ENCODE measurements at places on chromosomes 4 and X. TPM values are rescaled to one million over a fixed set of nuclear protein-coding genes. Genes with fewer than 3 reads are reported as not detected.

The FAM9C gene
- not detected for total RNA-seq

The BEND4 gene
- not detected for total RNA-seq

DNA sequence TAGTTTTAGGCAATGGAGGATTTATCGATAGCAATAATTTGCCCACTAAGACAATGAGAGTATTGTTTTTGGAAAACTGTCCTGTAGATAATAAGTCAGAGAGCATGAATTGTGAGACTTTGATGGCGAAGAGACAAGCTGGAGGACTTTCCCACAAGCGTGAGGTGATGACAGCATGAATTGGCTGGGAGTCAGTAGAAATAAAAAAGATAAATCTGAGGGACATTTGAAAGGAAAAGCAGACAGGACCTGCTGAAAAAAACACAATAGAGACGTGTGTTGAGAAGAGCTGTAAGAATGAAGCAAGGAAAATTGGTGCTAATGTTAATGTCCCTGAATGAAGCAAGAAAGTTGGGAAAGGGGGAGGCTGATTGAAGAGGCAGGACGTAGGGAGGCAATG lies 233.5 kb downstream of the DCTD start:
- DNase-seq = no peak

DNA sequence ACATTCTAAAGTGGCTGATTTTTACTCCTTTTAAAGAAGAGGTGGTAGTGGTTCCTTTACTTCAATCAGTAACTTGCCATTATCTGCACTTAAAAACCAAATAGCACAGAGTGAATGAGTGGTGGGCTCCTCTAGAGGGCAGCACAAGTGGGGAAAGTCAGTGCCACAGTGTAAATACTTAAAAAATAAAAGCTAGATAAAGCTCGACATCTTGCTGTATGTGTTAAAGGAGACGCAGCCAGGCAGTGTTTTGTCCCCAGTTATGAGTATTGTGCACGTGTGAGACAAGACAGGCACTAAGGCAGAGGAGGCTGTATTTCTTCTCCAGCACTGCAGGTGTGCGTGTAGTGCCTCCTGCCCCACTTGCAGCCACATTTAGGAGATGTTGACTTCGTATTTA lies 24.6 kb downstream of the NAP1L5 start:
- no peak for DNase-seq

DNA sequence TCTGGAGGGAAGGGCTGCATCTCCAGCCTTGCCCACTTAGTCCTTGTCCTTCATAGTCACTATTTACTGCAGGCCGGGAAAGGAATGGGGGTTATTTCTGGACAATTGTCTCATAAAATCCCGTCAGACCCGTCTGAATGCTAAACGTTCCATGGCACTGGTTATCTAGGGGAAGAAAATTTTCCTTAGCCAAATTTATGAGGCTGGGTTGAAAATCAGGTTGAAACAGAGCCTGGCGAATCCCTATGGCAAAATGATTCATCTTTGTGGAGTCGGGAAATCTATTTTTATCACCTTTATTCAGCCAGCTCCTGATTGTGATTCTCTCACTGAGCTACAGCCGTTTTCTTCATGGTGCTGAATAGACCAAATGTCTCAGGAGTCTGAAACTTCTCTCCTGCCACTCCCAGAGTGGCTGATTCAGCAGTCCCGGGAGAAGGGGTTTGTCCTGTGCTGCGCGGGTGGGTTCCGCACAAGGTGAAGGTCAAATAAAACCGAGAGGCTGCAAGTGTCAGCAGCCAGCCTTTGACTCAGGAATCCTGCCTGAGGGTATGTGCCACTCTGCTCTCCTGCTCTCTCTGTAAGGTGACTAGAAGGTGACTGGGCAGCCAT lies 1.0 kb downstream of the LIMCH1 start:
- DNase-seq = no peak

DNA sequence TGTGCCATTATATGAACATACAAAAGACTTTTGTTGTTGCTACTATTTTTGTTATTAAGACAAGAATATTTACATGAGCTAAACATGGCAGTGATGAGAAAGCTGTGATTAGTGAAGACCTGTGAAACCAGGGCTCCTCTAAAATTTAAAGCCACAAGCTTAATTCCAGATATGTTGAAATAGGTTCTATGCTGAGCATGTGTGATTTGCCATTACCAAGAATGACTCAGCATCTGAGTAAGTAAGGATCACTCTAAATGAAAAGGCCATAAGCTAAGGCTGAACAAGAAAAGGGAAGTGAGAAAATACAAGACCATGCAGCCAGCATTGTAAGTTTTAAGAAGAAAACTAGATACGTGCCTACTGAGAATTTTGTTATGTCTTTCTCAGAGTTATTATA lies 75.9 kb upstream of the CAMK2D start:
- DNase-seq = no peak

DNA sequence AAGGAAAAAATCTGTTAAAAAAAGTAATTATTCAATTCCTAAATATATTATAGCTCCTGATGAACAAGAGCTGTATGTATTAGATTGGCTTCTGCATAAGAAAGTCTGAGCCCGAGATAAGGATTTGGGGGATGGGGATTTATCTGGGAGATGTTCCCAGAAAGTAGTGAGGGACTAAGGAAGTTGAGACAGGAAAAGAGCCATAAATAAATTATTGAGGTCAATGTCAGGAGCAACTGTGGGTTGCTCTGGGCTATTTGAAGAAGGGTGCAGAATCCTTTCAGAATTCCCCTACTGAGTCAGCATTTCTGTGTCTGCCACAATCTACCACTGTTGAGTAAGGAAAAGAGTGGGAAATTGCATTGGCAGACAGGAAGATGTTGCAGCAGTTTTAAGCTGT lies 3.1 kb upstream of the TDO2 start:
- no peak for DNase-seq
